ENCODE measurements at places on chromosomes 11 and 22. TPM values are rescaled to one million over a fixed set of nuclear protein-coding genes. Genes with fewer than 3 reads are reported as not detected.

The RPS19BP1 gene
- total RNA-seq, result 34.7 TPM

The ABCC8 gene
- not detected for total RNA-seq

The PIH1D2 gene
- 2.9 TPM for total RNA-seq

The GDPD4 gene
- not detected for total RNA-seq

The PAMR1 gene
- total RNA-seq, result 60.7 TPM

The KCNQ1OT1 gene
- total RNA-seq, result 6.2 TPM

The ANGPTL5 gene
- total RNA-seq, result 1.2 TPM

The CALCA gene
- total RNA-seq, result not detected
